ENCODE measurements at places on chromosomes 12 and 14.

- DNase-seq: no peak
These were observed 35.7 kb upstream of the EML1 start for GRCh38 chr14:99757331-99758070.

DNA sequence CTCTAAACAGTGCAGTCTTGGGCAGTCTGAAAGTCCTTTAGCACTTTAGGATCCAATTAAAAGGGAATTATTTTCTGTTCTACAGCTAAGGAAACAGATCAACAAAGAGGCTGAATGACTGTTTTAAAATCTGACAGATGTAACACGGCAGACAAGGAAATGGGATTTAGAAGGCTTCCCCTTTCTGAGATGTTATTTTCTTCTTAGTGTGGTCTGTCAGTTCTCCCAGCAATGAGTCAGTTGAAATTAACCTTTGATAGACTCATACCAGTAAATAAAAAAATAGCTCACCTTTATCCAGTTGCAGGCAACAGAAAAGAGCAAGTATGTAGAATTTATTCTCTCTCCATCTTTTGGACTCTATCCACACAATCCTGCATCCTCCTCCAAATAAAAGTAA lies 98.1 kb downstream of the NEDD1 start:
- DNase-seq: no peak

GRCh38 chr14:22304326-22304725 lies 284.7 kb downstream of the DAD1 start:
- DNase-seq: no peak

GRCh38 chr14:38808734-38809455 lies 294.1 kb downstream of the SEC23A start:
- DNase-seq: no peak

- DNase-seq: no peak
These were observed 61.3 kb downstream of the KITLG start for GRCh38 chr12:88518863-88519403.

DNA sequence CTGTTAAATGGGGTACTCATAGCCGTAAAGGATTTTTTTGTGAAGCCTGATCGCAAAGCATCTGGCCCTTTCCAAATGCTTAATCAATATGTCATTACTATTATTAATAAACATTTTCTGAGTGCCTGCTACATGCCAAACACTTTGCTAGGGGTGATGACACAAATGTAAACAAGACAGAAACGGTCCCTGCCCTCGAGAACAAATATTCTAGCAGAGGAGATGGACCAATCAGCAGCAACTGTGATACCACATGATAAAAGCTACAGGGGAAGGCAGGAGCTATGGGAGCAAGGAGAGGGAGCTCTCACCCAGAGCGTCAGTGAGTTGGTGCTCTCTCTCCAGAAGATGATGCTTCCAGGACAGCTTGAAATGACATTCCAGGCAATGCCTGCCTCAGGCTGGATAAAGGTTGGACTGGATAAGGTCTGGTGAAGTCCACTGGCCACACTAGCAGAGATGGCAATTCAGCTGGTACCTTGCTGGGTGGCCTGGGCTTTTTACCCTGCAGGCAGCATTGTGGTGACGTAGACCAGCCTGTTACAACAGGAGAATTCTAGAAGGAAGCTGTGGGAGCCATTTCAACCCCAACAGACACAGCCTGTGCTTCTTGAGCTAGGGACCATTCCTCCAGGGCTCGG lies 41.1 kb downstream of the ERH start:
- DNase-seq: no peak

DNA sequence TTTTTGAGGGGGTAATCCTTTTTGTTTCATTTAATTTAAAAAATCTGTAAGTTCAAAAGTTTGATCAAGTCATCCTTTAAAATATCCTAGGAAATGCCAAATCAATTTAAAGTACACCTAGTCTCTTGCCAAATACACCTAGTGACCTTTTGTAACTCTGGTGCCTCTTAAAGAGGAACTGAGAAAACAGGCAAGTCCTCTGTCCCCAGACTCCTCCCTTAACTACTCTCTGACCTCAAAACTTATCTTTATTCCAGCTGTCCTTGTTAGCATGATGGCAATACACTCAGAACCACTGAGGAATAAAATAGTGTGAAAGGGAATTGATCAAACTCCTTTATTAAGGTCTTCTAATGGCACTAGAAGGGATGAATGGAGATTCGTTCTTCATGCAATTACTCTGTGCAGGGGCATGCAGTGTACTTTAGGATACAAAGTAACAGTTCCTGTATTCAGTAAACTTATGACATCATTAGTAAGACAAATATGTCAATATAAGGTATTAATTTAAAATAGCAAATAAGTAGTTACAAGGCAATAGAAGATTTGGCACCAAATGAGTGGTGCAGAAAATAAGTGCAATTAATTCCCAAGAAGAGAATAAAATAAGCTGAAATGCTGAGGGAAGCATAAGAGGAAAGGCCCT lies 3.3 kb downstream of the FAR2 start:
- no peak for DNase-seq

DNA sequence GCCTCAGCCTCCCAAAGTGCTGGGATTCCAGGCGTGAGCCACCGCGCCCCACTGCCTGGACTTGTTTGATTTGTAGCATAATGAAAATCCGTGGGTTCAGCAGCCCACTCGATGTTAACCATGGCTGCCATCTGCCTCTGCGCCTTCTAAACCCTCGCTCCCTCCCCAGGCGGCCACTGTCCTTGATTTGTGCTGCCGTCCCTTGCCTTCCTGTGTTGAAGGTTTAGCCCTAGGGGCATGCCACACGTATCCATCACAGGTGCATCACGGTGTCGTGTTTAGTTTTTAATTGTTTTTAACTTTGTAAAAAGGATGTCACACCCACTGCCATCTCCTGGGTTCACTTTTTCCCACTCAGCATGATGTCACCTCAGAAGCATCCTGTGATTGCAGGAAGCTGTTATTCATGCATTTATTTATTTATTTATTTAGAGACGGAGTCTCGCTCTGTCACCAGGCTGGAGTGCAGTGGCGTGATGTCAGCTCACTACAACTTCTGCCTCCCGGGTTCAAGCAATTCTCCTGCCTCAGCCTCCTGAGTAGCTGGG lies 24.5 kb upstream of the ULK1 start:
- DNase-seq: no peak

- DNase-seq: no peak
These were observed 64.8 kb downstream of the HECTD4 start for GRCh38 chr12:112317481-112317880.

DNA sequence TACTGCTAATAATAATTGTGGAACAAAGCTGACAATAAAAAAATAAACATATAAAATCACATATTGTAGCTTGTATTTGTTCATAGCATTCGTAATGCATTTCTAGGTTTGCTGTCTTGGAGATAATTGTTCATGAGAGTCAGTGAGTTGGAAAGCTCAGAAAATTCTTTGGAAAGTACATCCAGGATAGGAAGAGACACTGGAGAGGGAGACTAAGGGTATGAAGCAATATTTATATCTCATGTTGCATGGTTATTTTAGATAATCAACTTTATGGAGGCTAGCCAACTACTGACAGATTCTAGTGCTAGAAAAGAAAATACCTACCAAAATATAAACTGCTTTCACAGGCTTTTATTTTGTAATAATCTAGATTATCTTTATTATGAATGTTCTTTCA lies 1095.2 kb downstream of the FSCB start:
- DNase-seq: no peak

DNA sequence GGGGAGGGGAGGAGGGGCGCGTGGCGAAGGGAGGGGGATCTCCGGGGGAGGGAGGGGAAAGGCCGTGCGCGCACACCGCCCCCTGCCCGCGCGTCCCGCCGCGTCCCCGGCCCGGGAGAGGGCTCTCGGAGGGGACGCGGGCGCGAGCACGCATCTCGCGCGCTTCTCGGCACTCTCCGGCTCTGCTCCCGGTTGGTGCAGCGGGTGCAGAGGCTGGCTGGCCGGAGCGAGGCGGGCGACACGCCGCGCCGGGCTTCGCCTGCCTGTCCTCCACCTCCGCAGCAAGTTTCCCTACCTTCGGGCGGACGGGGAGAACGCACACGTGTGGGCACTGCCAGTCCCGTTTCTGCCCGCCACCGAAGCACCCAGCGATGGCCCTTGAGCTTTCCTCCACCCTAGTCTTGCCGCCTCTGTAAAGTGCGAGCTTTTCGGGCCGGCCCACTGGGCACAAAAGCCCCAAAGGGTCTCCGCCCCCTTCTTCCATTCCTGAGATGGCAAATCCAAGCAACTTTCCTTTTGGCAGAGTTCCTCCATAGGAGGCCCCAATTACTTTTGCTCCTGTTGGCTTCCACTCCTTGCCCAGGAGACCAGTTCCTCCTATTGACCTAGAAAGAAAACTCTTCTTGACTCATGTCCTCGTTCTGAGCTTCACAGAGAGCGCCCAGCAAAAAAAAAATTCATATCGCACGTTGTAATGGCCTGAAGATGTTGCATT lies 363 bp upstream of the CSAD start:
- no peak for DNase-seq

DNA sequence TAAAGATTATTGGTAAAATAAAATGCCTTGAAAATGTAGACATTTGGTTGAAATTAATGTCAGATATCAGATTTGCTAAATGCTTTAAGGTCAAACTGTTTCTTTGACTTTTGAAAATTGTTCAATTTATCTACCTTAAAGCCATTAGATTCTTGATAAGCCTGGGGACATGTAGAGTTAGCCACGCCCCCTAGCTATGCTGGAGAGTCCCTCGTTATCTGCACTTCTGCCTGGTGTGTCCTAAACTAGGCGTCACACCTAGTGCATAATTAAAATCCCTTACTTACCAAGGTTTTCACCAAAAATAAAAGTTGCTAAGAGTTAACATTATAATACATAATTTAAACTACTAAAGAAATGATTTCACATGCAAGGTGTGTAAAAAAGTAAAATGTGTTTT lies 79.5 kb downstream of the EGLN3 start:
- DNase-seq: no peak

- DNase-seq: no peak
These were observed 86.3 kb upstream of the NID2 start for GRCh38 chr14:52154992-52155650.

DNA sequence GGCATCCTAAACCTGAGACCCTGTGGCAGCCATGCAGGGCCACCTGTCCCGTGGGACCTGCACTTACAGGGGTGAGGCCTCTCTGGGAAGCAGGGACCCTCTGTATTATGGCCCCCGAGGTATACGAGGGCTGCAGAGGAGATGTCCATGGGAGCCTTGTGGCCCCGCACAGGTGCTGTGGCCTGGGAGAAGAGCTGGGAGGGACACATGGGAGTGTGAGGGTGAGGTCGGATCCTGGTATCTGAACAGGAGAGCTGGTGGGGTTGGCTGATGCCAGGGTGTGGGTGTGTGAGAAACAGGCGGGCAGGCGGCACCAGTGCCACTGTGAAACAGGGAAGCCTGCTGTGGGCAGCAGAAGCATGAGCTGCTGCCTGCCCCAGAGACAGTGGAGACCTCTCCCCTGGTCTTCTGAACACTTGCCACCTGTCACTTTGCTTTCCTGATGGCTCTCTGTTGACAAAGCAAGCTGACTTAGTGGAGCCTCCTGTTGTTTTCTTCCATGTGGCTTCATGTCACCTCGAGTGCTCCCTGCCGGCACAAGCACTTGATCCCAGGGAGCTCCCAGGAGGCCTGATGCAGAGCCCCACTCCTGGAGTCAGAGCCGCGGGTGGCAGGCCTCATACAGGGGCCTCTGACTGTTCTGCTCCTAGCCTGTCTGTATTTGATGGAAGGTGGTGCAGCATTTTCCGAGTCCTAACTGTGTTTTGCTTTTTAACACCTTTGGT lies 19.8 kb upstream of the AMN start:
- DNase-seq: no peak

- no peak for DNase-seq
These were observed 18.9 kb upstream of the C12orf71 start for GRCh38 chr12:27101290-27101689.

GRCh38 chr12:27951898-27952297 lies 20.6 kb downstream of the PTHLH start:
- no peak for DNase-seq

GRCh38 chr12:104204690-104205480 lies 10.7 kb upstream of the TXNRD1 start:
- DNase-seq: no peak

GRCh38 chr14:51095854-51096823 lies 1.2 kb upstream of the TRIM9 start:
- no peak for DNase-seq

DNA sequence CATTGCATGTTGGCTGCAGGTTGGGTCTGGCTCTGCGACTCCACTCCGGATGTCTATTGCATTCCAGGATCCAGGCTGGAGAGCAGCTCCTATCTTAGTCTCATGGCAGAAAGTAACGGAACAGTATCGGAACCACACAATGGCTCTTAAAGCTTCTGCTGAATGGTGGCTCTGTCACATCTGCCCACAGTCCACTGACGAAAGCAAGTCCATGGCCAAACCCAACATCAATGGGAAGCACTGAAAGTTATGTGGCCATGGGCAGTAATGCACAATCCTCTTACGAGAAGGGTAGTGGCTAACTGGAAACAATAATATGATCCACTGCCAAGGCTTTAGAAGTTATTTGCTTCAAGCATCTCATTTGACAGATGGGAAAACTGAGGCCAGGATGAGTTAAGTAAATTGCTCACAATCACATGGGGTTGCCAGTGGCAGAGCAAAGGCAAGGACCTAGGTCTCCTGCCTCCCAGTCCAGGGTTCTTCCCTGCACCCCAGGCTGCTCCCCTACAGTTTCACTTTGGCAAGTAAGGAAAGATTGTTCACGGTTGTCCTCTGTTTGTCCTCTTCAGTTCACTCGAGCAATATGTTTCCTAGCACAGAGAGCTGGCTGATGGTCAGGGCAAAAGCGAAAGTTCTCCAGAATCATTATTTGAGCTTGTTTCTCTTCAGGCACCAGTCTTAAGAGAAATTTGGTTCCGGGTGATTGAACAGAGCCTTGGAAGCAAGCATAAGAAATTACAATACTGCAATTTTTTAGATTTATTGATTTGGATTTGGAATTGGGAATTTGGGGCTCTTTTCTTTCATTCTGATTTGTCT lies 54.2 kb downstream of the CKAP4 start:
- DNase-seq: no peak

DNA sequence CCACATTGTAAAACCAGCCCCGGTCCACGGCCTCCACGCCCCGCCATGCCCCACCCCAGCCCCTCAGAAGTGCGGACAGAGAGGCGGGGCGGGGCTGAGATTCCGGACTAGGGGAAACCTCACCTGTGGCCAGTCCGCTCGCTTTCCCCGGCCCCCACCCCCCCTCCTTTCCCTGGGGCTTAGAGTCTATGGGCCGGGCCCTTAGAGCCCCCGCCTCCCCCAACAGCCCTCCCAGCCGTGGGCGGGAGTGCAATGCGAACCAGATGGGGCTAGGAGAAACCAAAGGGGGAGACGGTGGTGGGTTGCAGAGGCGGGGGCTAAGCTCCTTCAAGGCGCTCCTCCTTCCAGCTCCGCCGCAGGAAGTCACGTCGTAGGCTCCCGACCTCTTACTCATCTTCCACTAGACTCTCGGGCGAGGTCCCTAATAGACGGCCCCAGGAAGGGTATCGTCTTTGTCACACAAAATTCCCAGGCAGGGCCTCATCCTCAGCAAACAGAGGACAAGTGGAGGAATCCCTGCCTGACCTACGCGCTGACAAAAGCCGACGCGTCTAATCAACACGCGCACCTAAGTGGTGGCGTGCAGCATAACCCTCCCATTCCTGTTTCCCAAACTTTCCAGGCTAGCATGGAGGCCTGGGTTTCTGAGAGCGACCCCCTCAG lies 1.1 kb upstream of the NAB2 start:
- no peak for DNase-seq

Data from iPS DF 19.7 (cell line).